ENCODE measurements at places on chromosomes 3 and 15.
A peak's percentile ranks its signal among the peaks of the same experiment; 100 is the strongest.

GRCh38 chr3:9884555-9885165 lies 4.6 kb upstream of the CIDEC start:
- DNase-seq, result no peak

DNA sequence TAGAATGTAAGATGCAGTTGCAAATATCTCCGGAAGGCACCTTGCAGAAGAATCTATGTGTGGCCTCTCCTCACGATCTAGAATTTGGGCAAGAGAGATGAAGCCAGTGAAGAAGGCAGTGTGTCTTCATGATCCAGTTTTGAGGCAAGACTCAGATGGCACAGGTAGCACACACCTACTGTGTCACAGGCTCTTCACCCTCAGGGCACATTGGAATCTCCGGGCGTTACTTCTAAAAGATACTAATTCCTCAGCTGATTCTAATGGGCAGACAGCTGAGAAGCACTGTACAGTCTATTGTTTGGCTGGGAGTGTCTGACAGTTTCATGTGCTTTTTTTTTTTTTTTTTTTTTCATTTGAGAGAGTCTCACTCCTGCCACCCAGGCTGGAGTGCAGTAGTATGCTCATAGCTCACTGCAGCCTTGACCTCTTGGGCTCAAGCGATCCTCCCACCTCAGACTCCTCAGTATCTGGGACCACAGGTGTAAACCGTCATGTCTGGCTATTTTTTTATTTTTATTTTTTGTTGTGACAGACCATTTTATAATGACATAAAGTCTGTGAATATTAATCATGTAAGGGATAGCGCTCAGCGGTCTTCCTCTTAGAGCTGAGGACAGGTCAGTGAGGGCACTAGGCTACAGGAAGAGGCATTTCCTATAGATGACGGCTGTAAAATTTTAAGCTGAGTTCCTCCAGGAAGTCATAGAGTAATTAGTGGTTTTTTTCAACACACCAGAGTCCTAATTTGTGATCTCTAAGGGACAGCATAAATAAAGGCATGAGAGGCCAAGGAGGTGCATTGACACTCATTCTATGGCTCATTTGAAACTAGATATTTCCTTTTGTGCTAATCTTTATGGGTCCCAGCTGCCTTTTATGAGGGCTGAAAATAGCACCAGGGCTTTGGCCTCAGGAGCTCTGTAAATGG lies 4.0 kb downstream of the C3orf52 start:
- DNase-seq, result no peak

DNA sequence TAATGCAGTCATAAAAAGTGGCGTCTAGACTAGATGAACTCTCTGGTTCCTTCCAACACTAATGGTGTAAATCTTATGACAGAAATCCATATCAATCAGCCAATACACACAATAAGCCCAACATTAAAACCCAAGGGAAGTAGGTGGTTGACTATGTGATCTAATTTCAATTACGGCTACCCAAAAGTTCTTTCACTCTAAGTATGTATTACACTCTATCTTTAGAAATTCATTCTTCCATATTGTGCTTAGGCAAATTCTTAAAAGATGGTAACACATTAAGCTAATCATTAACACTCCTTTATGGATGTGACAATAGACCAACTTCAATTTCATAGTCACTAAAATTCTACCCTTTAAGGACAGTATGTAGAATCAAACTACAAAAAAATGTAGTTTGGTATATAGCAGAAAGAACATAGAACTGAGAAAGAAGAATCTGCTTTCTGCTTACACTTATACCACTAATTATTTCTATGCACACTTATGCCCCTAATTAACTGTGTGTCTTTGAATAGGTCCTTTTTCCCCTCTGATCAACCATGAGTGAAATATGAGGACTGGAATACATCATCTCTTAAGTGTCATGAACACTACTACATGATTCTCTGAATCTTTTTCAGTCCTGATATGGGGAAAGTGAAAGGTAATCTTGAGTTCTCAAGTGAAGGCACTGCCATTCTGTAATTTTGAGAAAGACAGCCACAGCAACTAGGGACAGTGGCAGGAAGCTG lies 557.6 kb downstream of the IGSF11 start:
- DNase-seq, result no peak

- no peak for DNase-seq
Measured at GRCh38 chr3:65524584-65524983, 514.1 kb downstream of the MAGI1 start.

DNA sequence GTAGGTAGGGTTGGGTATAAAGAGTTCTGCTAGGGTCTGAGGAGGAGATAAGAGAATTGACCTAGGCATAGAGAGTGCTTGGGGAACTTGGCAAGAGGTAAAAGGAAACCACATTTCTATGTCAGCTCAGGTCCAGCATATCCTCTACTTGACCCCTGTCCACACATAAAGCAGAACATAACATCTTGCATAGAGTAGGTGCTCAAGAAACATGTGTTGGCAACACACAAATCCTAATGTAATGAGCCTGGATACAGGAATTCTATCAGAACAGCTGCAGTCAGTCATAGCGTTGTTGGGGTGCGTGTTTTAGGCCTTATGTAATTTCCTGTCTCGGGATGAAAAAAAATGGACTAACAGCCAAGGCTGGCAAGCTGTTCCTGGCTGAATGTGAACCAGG lies 35.0 kb upstream of the PLCL2 start:
- no peak for DNase-seq

GRCh38 chr3:15653321-15653720 lies 51.8 kb downstream of the BTD start:
- DNase-seq, result no peak

DNA sequence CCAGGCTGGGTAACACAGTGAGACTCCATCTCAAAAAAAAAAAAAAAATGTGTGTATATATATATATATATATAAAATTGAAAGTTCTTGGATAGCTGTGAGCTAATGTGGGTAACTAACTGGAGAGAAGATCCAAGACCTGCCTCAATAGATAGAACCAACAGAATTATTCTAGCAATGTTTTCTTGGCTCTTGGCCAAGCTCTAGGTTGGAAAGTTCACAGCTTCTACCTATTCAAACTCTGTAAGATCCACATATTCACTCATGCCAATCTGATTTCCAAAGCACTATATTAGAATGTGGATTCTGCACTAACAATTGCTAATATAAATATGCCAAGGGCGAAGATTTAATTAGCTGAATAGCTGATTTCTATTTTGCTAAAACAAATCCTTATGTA lies 29.8 kb upstream of the CMTM6 start:
- no peak for DNase-seq

DNA sequence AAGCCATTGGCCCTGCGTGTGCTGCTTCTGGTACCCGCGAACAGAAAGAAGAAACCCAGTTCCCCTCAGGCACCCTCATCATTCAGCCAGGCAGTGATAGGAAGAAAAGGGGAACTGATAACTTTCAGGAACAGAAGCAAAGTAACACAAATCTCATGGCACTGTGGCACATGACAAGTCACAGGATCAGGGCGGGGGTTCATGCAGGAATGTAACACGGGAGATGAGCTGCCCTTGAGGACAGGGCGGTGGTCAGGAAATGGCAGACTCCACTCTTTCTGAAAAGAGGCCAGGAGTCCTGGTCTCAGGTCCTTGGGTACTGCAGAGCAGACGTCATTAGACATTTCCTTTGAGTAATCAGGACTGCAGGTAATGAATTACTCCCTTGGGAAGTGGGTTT lies 95.5 kb downstream of the CCNL1 start:
- no peak for DNase-seq

DNA sequence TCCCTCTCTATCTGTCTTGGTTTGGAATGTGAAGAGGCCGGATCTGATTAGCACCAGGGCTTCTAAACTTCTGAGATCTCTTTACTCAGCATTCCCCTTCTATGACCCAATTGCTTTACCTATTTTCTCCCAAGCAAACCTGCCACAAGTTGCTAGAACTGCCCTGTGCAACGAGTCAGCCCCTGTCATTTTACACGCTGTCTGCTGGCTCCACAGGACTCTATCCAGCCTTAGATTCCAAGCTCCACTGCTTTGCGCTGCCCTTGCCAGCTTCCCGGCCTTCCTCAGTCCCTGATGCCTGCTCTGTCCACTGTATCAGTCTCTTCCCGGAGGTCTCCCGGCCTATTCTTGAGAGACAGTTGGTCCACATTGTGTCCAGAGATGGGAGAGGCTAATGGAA lies 12.3 kb downstream of the CEP19 start:
- DNase-seq, result no peak

GRCh38 chr15:48467801-48468200 lies 136.6 kb downstream of the DUT start:
- DNase-seq, result no peak

GRCh38 chr15:84929795-84930603 lies 45.5 kb downstream of the SLC28A1 start:
- DNase-seq, result no peak

DNA sequence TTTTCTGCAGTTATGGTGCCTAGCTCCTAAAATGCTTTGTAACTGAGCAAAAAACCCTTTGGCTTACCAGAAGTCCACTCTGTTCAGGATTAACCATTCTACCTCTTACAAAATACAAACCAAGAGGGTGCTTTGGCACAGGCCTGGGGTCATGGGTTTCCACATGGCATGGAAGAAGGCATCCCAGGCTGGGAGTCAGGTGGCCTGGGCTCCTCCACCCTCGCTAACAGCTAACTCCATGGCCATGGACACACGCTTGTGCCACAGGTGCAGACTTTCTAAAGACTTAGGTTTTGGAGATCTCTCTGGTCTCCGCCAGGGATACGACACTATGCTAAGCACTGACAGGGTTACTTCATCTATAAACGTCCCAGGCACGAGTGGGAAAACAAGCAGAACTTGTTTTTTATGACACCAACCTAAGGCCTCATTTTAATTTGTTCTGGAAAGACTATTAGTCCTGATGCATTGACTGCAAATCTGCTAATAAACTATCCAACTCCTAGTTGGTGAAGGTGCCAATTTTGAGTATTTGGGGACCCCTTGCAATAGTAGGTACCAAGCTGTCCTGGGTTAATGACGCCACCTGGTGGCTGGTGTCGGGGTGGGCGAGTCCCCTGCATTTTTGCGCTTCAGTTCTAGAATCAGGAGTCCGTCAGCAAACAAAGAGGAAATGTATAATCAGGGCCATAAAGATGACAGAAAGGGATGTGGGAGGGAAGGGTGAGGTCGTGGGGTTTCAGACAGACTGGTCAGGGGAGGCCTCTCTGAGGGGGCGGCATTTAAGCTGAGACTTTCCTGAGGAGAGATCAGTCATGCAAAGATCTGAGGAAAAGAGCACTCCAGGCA lies 10.3 kb upstream of the ALDH1A3 start:
- no peak for DNase-seq

- no peak for DNase-seq
Measured at GRCh38 chr15:85745023-85745422, 49.7 kb downstream of the KLHL25 start.

- DNase-seq, result no peak
Measured at GRCh38 chr3:71400986-71401451, 182.5 kb downstream of the FOXP1 start.

DNA sequence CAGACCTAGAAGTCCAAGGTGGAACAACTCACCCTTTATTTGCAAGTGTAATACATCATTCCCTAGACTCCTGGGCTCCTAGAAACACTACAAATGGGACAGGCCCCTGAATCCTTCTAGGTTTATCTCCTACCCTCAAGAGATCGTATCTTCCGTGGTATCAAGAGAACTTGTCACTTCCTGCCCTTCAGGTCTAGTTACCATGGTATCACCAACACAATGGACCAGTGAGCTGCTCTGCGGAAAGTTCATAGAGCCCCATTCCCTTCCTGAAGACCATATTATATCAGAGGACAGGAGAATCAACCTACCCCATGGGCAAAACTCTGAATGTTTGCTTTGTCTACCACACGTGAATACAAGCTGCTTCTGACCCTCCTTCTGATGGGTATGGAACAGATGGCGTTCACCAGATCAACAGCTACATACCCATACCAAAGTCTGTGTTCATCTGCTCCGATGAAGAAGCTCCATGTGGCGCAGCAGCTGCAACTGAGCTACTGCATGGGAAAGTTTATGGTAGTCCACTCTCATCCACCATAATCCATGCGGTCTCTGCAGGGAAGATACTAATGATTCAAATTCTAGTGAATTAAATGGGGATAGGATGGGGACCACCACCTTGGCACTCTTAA lies 84.6 kb upstream of the KLF13 start:
- DNase-seq, result no peak

- peak; percentile 83 for DNase-seq
Measured at GRCh38 chr3:195859061-195859845, 47.5 kb upstream of the MUC4 start.

GRCh38 chr3:173395073-173395411 lies 2.5 kb upstream of the NLGN1 start:
- no peak for DNase-seq

GRCh38 chr3:184563561-184563925 lies 2.0 kb downstream of the EPHB3 start:
- DNase-seq, result no peak

GRCh38 chr3:183279371-183279770 lies 26.3 kb downstream of the B3GNT5 start:
- DNase-seq, result no peak

DNA sequence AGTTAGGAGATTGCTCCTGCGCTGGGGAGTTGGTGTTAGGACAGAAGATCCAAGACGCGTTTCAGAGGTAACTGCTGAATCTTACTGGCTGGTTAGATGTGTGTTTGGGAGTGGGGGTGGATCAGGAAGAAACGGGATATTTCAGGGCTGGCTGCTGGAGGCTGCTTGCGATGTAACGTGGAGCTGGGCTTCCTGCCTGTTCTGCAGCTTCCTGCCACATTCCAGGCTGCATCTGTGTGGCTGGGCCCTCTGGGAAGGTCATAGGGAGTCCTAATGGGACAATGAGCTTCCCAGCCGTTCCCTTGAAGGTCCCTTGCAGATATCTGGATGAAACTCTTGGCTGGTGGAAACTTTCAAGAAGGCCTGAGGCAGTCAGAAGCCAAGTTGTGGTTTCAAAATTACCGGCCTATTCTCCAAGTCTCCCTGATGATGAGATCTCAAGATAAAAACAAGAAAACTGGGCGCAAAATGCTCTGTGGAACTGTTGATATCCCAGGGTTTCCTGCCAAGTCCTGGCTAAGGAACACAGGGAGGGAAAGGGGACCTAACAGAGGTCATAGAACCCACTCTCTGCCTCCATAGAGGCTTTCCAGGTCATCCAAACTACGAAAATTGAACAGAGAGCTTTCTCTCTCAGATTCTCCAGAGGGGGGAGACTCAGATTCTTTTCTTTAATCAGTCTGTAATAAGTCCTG lies 67.0 kb downstream of the NOX5 start:
- no peak for DNase-seq

GRCh38 chr3:12231431-12231830 lies 57.4 kb upstream of the PPARG start:
- no peak for DNase-seq

DNA sequence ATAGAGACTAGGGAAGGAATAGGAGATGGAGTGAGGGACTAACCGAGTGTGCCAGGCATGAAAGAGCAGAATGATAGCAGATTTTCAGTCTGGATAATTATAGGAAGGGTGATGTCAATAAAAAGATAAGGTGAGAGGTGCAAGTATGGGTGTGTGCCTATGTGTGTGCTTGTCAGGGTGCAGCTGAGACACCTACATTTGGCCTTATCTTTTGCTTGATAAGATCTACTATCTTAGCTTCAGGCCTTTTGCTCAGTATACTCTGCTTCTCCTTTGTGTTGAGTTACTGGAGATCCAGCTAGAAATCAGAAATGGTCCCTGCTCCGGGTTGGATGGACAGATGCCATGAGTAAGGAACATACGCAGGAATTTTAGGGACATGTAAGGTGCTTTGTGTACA lies 17.4 kb downstream of the ARL14 start:
- no peak for DNase-seq

GRCh38 chr15:78149805-78150751 lies 916 bp downstream of the IDH3A start:
- no peak for DNase-seq
